ENCODE measurements at places on chromosomes 1 and 21. TPM values are rescaled to one million over a fixed set of nuclear protein-coding genes. Genes with fewer than 3 reads are reported as not detected.

Gene RASAL2
- total RNA-seq: 20.9 TPM

Gene SPRR2G
- total RNA-seq: not detected

Gene HSPA6
- not detected for total RNA-seq

Gene ESRRG
- 1.5 TPM for total RNA-seq

Gene UTS2
- not detected for total RNA-seq

Gene TOMM20
- 150 TPM for total RNA-seq

Gene PCP4
- total RNA-seq: 0.45 TPM

Gene CFHR5
- not detected for total RNA-seq

Gene SLC16A4
- total RNA-seq: 1.8 TPM

Gene BPNT1
- total RNA-seq: 21.1 TPM

Gene BATF3
- total RNA-seq: not detected

Gene RGS8
- total RNA-seq: 1.8 TPM

Gene HSF2BP
- 2.5 TPM for total RNA-seq

Gene CATSPERE
- 0.44 TPM for total RNA-seq

Gene RHD
- 0.07 TPM for total RNA-seq

Gene RPL5
- total RNA-seq: 1,528 TPM

Gene GALNT2
- 57.1 TPM for total RNA-seq

Gene GPATCH4
- 41.2 TPM for total RNA-seq

Gene NKAIN1
- total RNA-seq: 73.2 TPM

Gene ACTN2
- total RNA-seq: 0.91 TPM
